ENCODE measurements at places on chromosomes 2 and 18.

GRCh38 chr2:181810823-181811695, 80.5 kb upstream of the ITPRID2 start:
- DNase-seq, result peak; percentile 63

GRCh38 chr2:12006850-12007249, 260.4 kb downstream of the LPIN1 start:
- no peak for DNase-seq

DNA sequence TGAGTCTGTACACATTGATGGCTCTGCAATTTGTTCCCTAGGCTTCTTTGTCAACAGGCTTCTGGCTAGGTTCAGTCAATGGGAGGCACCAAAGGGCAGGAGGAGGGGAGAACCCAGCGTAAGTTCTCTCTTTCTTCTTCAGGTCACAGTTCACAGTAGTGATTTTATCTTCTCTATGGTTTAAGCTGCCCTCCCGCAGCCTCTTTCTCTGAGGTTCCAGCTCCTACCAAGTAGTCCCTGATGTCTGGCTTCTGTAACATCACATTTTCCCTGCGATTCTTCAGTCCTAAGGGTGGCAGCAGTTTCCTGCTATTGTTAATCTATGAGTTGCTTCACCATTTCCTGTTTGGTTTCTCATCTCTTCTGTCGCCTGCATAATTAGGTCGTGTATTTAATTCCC, 107.4 kb downstream of the CPO start:
- no peak for DNase-seq

GRCh38 chr2:173982918-173983317, 17.7 kb upstream of the SP3 start:
- DNase-seq, result no peak

GRCh38 chr18:77571743-77572142, 322.1 kb downstream of the GALR1 start:
- no peak for DNase-seq

- DNase-seq, result no peak
Observed at GRCh38 chr2:45212953-45213635, 203.8 kb upstream of the SIX2 start.

DNA sequence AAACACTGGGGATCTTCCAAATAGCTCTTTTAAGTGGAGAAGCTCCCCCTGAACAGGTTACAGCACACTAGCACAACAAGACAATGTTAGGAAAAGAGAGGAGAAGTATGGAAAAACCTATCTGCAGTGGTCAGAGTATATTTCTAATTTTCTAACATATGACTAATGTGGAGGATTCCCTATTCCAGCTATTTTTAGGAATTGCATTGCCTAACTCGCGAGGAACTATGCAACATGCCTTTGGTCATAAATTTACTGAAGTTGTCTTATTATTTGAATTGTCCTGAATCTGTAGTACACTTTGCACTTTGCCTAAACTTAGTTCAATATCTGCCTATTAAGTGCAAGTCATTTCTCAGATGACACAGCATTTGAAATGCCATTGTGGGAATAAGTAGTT, 381.4 kb downstream of the CCDC85A start:
- no peak for DNase-seq

DNA sequence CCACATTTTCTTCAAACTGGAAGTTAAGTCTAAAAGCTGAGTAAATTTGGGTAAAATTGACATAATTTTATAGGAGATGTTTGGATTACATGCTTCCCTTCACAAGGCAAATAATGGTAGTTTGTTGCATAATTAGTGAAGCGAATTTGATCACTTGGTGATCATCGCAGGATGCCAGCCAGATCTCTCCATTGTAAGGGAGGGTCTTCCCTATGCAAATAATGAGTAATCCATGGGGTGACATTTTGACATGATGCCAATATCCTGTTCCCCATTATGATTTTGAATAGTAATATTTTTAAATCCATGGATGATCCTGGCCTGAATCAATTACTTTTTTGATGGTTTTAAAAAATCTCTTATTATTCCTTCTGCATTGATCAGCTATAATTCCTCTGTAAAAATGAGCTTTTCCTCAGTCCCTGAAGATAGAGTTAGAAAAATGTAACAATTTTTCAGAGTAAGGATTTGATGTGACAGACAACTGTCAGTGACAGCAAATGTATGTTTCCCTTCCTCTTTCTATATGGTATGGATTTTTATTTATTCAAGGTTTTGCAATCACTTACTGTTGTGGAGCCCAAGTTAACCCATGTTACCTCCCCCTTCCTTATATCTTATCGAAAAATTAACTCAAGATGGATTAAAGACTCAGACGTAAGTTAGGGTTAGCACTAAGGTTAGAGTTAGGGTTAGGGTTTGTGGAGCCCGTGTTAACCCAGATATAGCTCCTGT, 21.4 kb downstream of the CCL20 start:
- no peak for DNase-seq

GRCh38 chr2:147826278-147827087, 18.3 kb upstream of the ACVR2A start:
- no peak for DNase-seq

DNA sequence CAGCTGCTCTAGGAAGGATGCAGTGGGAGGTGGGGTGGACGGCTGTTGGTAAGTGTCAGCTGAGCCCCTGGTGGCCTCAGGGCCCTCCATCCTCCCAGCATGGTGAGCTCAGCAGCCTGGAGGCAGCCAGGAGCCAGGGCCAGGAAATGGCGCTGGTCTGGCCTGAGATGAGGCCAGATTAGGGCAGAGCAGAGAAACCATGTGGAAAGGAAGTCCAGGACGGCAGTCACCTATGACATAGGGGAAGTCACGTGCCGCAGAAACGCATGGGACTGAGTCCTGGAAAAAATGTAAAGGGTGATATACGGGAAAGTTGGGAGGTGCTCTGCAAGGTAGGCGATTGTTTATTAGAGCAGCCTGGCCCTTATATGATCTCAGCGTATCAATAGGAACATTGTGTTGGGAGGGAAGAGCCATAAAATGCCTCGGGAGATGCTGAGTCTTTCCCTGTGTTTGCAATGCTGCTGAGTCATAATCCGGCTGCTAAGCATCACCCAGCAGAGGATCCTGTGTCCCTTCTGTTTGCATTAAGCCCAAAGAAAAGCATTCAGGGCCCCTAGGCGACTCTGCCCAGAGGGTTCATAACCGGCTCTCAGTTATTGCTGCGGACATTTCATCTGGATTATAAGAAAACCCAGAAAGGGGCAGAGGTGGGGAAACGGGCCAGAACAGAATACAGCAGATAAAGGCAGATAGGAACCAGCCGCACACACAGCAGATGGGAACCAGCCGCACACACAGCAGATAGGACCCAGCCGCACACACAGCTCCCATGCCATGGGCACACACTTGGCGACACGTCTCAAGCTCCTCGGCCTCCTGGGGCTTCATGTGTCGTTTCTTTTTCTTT, 30.3 kb upstream of the B3GNT7 start:
- DNase-seq, result peak; percentile 13

DNA sequence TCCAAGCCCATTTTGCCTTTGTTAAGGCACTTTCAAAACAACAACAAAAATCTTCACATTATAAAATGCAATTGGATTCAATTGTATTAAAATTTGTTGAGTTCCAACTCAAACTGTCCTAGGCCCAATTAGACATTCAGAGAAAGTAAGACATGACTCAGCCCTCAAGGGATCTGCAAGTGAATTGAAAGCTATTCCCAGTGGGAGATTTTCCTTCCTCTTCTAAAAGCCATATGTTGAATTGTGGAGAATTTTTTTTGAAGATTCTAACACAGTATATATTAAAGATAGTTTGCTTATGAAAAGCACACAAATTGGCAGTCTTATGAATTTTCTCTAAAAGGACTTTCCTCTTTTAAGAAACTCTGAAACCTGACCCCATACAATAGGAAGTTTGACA, 268.0 kb upstream of the PARD3B start:
- no peak for DNase-seq

DNA sequence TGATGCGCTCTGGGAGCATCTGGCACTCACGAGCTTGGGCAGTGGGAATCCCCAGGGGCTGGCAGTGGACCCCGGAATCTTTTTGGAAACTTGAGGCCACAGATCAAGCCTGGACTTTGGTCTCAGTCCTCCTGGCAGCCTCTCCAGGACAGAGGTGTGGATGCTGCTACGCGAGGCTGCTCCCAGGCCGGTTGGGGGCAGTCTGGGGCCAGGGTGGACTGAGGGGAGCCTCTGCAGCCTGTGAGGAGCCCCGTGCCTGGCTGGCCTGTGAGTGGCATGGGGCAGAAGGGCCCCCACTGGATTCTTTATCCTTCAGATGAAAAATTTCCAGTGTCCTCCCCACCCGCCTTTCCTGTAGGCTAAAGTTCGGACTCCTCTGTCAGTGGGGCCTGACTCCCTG, 12.7 kb upstream of the DES start:
- no peak for DNase-seq

- DNase-seq, result no peak
Observed at GRCh38 chr2:177433402-177433801, 40.8 kb downstream of the AGPS start.

DNA sequence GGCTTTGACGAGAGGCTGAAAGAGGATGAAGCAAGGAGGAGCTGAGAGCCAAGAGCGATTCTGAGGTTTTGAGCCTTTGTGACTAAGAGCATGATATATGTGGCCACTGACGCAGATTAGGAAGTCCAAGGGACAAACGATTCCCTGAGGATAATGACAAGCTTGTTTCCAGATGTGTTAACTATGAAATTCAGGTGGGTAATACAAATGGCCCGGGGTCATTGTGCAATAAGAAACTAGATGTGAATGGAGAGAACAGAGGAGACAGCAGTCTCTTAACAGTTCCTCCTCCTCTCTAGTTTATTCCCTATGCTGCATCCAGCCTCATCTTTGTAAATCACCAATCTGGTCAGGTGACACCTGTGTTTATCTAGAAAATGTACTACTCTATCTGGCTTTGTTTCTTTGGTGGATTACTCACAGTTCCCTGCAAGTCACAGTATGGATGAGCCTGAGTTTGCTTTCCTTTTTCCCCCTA, 84.2 kb downstream of the SOCS6 start:
- no peak for DNase-seq

DNA sequence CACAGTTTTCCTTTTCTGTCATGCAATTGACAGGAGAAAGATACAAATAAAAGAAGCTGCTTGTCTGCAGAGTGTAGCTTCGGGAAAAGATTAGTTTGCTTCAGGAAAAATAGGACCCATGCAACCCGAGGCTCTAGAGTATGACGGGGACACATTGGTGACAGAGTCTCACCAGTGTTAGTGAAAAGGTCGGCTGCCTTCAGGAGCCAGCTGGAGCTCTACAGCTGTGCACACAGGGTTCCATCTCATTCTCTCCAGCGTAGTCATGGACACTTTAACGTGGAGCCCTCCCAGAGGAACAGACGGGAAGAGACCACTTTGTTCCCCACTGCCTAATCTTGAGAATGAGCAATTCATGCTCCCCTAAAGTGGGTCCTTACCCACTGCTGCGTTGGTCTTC, 42.9 kb downstream of the FECH start:
- no peak for DNase-seq

GRCh38 chr2:213152065-213152794, 818 bp upstream of the IKZF2 start:
- peak; percentile 74 for DNase-seq

GRCh38 chr2:240783819-240784621, 36.0 kb downstream of the KIF1A start:
- no peak for DNase-seq

- DNase-seq, result no peak
Observed at GRCh38 chr2:218368621-218369153, 12.0 kb downstream of the CATIP start.

DNA sequence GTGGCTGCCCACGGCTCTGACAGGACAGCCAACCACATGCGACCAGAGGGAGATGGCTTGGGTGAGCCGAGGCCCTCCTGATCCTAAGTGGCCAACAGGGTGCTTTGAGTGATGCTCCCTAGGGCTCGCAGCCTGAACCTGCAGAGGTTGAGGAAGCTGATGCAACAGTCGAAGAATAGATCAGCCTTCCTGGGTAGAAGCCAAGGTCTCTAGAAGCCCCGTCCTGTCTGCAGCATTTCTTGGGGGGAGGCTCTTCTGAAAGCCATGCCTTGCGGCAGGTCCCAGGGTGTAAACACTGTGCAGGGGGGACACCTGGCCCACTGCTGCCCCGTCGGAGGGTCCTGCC, 136.4 kb downstream of the HDAC4 start:
- DNase-seq, result no peak

- DNase-seq, result no peak
Observed at GRCh38 chr18:58507880-58508279, 121.0 kb downstream of the ALPK2 start.

DNA sequence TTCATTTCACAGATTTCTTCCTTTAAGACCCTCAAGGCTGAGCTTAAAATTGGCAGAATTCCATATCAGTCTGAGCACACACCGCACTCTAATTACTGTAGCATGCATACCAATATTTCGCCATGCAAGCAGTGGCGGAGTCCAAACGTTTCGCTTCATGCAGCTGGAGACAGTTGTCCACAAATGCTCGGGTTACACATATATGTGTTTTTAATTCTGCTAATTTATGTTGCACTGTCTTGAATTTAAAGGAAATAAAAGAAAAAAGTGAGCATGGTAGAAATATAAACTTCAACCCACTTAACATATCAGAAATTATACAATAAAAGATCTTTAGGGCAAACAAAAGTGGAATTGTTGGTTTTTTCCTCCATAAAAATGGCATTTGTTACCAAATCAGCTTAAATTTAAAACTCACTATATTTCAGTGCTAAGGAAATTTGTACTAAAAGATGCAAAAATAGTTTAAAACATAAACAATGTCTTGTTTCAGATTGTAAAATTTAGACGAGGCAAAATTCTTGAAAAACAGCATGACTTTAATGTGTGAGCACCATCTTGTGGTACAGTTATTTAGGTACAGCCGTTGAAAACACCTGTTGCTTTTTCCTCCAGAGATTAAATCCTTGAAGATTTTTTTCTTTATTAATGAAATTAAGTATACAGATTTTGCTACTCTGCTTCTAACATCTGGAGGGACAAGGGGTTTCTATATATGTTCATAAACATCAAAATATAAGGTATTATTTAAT, 24.1 kb upstream of the KANSL1L start:
- DNase-seq, result peak; percentile 75

GRCh38 chr2:218024336-218024735, 21.5 kb upstream of the TNS1 start:
- no peak for DNase-seq

GRCh38 chr2:100292022-100292580, 30.2 kb downstream of the LONRF2 start:
- DNase-seq, result peak; percentile 90

DNA sequence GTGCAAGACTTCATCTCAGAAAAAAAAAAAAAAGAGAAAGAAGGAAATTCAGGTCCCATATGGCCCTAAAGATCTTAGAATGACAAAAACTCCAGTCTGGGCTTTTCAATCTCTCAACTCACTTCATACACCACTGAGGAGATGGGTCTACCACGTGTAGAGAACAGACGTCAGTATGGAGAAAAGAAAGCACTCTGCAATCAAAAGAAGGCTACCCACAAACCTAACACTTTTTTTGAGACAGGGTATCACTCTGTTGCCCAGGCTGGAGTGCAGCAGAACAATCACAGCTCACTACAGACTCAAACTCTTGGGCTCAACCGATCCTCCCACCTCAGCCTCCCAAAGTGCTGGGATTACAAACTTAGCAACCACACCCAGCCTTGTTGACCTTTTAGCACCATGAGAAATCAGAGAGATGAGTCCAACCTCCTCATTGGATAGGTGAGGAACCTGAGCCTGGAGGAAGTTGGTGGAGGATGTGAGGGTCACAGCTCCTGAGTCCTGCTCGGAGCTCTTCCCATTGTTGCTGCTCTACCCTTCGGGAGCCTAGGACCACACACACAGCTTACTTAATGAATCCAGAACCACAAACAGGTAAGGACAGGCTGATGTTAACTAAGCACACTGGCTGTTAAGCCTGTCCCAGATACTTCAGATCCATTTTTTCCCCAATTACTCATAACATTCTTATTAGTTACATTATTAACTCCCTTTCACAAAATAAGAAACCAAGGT, 23.7 kb downstream of the TBC1D8 start:
- DNase-seq, result no peak

- DNase-seq, result peak; percentile 48
Observed at GRCh38 chr2:88690591-88691338, 708 bp upstream of the RPIA start.

All from ACHN (cell line).